ENCODE measurements at places on chromosomes 5 and 9.
A peak's percentile ranks its signal among the peaks of the same experiment; 100 is the strongest.

GRCh38 chr9:87661241-87661640 lies 64.7 kb upstream of the CTSL start:
- DNase-seq, result no peak

- no peak for DNase-seq
Observed at GRCh38 chr9:87593359-87593980, 95.8 kb downstream of the DAPK1 start.

GRCh38 chr5:69341520-69342161 lies 9.0 kb upstream of the CCDC125 start:
- DNase-seq, result no peak

GRCh38 chr5:146565764-146566367 lies 49.9 kb upstream of the GPR151 start:
- no peak for DNase-seq

- DNase-seq, result no peak
Observed at GRCh38 chr9:19783500-19783899, 5.3 kb downstream of the SLC24A2 start.

- DNase-seq, result no peak
Observed at GRCh38 chr9:72636621-72637020, 115.2 kb downstream of the TMC1 start.

DNA sequence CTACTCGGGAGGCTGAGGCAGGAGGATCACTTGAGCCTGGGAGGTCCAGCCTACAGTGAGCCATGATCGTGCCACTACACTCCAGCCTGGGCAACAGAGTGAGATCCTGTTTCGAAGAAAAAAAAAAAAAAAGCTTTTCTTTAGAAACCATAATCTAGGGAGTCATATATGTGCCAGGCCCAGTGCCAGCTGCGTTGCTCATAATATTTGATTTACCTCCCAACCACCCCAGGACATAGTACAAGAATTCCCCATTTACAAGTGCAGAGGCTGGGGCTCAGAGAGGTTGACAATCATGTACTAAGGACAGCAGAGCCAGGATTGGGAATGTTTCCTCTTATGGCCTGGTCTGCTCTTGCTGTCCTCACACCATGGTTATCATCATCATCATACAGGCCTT lies 25.1 kb upstream of the TRIM14 start:
- DNase-seq, result no peak

- DNase-seq, result no peak
Observed at GRCh38 chr5:20611620-20612019, 623.6 kb upstream of the CDH18 start.

GRCh38 chr9:5441043-5441442 lies 3.3 kb upstream of the PLGRKT start:
- no peak for DNase-seq

GRCh38 chr5:3537942-3538341 lies 57.7 kb upstream of the IRX1 start:
- no peak for DNase-seq

GRCh38 chr5:155114655-155115054 lies 101.1 kb downstream of the KIF4B start:
- DNase-seq, result no peak

DNA sequence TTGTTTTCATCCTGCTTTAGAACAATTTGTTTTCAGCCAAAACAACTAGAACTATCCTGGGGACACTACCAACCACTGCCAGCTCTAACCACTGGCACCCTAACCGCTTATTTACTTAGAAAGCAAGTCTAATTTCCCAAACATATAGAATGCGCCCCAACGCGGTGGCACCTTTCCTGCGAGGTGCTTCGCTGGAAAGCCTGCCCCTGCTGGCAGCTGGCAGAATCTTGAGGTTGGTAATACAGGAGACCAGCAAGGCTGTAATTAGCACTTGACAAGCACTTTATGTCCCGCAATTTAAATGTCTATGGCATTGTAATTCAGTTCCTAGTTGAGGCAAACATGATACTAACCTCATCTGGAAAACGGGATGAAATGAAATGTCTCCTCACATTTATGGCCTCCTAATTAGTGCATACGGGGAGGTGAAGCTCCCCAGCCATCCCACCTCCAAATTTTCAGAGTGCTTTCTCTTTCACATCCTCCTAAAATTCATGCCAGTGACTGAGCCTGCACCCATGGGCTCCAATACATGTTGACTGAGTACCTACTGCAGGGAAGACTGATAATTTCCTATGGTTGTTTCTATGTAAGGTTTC lies 30.4 kb downstream of the GABBR2 start:
- DNase-seq, result no peak

DNA sequence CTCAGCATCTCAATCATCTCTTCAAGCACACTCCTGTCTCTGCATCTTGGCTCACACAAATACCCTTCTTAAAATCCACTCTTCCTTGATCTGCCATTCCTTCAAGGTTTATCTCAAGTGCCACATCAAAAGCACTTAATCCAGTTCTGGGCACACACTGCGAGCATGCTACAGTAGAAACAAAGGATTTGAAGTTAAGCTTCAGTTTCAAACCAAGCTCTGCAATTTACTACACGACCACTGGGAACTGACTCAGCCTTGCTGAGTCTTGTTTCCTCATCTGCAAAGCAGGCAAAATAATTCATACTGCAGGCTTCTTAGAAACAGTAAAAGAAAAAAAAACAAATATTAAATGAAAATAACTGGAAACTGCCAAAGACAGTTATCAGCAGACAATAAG lies 50.5 kb upstream of the CTNNAL1 start:
- peak; percentile 94 for DNase-seq

DNA sequence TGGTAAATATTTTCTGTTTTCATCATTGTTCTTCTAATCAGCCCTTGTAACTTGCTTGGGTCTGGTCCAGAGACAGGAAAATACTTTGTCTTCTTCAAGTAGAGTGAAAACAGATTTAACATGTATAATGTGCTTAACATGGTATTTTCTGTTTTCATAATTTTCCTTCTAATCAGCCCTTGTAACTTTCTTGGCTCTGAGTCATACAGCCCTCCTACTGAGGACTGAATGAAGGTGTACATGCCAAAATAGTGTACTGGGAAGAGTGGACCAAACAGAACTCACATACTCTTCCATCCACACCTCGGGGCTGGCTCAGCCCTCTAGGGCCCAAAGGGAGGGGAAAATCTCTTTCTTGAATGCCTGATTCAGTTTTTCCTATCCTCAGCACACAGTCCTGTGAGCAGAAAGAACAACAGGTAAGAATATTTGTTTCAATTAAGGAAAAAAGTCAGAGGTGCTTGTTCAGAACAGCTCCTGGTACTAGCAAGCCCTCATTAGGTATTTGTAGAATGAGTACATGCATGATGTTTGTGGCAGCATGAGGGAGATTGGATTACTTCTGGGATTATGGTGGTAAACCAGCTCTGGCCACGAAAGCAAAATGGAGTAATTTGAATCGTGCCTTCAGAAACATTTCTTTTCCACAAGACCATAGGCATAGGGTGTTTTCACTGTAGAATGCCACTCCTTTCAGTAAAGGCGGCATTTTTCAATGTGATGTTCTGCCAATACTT lies 24.2 kb upstream of the MACIR start:
- no peak for DNase-seq

DNA sequence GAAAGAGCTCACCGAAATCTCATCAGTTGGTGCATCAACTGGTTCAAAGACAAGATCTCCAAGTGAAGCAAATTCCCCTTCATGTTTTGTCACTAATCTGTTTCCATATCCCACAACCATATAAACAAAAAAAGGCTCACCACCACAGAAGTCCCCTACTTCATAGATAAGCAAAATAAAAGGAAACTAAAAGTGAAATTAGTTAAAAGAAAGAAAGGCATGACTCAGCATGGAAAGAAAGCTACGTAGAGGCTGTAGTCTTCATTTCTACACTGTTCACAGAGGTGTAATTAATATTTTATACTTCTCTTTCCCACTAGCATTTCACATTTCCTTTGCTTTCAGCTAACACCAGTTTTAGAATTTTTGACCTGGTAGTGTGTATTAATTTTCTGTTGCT lies 208.0 kb downstream of the CYLC2 start:
- DNase-seq, result no peak

DNA sequence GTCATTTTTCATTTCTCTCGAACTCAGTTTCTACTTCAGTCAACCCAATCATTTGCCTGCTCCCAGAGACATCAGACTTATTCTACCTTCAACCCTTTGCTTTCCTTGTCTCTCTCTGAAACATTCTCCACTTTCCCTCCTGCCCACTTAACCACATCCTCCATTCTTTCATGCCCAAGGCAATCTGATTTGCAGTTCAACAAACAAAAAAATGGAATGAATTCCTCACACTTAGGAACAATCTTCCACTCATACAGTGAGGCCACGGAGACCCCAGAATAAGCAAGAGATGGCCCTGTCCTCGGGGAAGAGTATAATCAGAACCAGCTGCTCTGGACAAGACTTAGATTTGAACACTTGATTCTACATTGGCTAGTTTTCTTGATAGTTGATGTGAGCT lies 180.5 kb downstream of the RFK start:
- no peak for DNase-seq

DNA sequence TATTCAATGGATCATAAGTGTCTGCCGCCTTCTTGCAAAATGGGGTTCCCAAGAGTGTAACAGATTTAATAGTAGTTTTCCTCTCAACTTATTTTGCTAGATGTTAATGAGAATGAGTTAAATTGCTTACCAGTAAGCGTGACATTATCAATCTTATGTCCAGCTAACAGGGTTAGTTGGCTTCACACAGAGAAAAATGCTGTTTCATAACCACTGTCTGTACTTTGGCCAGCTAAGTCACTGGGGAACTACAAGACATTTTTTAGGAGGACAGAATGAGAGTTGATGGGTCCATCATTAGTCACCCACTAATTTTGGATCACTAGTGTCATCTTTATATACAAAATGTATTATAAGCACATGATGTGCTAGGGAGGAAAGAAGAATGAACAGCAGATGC lies 1.4 kb downstream of the CDC37L1 start:
- no peak for DNase-seq

- no peak for DNase-seq
Observed at GRCh38 chr9:129138476-129139232, 27.4 kb downstream of the PTPA start.

DNA sequence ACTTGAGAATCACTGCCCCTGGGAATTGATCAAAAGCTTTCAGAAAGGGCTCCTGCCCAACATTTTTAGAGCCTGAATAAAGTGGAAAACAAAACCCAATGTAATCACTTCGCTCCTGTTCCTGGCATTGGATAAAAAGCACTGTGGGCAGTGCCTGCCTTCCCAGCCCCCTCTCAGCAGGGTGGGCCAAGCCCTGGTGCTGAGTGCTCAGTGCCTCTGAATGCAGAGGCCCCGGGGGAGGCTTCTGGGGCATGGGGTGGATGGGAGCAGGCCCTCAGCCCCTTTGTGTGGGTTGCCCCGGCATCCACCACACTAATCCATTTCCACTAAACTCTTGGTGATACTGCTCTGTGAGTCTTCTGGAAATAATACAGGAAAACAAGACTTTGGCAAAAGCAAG lies 55.6 kb downstream of the CFAP90 start:
- no peak for DNase-seq

DNA sequence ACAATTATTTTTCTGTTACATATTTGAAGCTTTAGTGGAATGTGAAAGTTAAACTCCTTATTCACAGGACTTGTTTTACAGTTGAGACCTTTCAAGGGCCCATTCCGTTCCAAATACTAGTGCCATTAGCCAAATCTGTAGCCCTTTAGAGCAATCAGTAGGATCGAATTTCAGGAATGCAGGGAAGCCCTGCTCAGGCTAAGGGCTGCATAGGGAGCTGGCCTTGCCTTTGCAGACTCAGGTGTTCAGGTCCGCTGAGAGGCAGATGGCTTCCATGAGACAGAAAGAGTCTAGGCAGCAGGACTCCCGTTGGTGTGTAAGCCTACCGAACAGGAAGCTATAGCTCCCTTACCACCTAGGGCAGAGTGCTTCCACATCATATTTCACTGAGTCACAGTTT lies 150.1 kb upstream of the SLC27A6 start:
- no peak for DNase-seq

DNA sequence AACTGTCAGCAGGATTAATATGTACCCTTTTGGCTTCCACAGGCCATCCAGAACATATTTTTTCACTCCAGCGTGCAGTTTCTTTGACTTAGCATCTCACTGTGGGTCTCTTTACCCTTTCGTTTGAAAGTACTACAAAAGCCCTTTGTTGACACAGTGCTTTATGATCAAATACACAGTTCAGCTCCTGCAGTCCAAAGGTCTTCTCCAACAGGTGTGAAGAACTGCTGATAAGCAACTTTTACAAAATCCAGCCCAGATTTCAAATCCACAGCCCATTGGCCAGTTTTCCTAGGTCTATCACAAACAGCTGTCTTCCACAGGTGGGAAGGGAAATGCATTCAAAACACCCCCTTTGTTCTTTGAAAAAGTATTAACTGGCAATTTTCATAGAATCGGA lies 54.8 kb downstream of the MYO10 start:
- no peak for DNase-seq

DNA sequence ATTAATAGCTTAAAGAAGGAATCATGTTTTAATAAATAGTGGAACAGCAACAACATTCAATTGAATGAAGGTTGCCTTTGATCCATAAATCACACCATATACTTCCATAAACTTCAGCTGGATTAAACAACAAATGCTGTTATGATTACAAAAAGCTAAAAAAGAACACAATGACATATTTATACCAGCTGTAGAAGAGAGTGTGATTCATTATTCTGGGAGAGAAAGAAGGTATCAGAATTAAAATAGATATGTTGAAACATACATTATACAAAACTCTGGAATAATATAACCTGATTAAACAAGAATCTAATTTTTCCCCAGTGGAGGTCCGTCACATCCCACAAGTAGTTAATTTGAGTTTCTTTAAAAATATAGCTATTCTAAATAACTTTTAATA lies 7.5 kb upstream of the RECK start:
- no peak for DNase-seq

- DNase-seq, result peak; percentile 39
Observed at GRCh38 chr9:112925058-112925641, 34.5 kb upstream of the SLC46A2 start.

GRCh38 chr9:114204265-114204664 lies 48.9 kb downstream of the COL27A1 start:
- no peak for DNase-seq

GRCh38 chr5:94775088-94775487 lies 156.6 kb downstream of the SLF1 start:
- DNase-seq, result no peak

DNA sequence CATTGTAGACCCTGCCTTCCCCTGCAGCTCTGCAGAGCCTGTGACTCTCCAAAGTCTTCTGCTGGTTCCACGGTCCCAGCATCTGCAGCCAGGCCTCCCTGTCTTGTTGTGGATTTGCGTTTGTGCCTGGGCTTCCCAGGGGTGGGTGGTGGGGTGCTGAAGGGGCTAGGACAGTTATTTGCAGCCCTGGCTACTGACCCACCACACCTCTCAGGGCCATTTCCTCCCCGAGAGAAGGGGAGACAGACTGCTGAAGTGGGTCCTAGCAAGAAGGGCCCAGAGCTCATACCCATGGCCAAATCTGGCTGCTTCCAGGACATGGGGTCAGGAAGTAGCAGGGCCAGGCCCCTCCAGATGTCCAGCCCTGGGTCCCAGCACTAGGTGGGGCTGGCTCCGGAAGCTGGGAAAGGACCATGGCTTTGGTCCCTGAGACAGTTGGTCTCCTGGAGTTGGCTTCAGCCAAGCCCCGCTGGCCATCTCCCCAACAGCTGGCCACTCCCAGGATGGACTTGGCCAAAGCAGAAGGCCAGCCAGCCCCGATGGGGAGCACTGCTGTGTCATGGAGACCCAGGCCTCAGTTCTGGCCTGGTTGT lies 26.3 kb downstream of the GSN start:
- DNase-seq, result no peak
